ENCODE measurements at places on chromosomes 6 and 20.

DNA sequence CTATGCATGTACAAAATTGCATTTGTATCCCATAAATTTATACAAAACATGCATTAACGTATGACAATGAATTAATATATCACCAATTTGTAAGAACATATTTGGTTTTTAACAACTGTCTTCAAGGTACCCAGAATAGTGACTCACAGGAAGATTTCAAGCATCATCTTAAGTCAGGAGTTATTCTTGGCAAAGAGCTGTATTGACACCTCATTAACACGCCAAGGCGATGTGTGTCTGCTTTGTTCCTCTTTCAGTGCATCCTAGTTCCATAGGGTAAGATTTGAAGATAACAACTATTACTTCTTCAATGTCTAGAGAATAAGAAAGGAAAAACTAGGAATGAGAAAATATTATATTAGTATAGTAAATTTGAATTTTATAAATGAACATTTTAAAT is 35.8 kb upstream of the TPD52L1 start:
- DNase-seq = no peak

DNA sequence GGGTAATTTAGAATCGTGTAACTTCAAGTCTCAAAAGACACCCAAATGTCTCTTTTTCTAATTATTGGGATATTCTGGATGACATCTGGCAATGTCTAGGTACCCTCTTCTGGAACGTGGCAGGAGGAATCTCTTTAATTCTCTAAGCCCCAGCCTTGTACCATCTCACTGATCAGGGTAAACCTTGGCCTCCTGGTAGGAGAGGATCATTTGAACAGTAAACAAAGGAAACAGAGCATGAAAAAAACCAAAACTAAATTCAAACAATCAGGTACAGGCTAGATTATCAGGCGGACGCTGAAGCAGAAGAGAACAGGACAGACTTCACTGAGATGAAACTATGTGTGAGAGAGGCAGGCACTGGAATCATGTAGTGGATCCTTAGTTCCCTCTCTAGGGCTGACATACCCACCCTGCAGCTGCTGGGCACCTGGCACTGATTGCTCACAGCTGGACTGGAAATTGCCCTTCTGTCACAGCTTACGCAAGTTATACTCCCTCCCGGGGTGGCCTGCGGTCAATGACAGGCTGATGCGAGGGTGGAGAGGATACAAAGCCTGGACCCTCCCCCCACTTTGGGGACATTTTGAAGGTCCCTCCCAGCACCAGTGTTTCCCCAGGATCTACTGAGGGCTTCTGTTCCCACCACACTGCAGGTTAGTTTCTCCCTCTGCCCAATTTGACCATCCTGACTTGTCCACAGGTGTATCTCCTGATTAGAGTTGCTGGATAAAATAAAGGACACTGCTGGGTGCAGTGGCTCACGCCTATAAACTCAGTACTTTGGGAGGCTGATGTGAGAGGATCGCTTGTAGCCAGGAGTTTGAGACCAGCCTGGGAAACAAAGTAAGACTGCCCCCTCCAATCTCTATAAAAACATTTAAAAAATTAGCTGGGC is 20.6 kb upstream of the ZBTB24 start:
- no peak for DNase-seq

DNA sequence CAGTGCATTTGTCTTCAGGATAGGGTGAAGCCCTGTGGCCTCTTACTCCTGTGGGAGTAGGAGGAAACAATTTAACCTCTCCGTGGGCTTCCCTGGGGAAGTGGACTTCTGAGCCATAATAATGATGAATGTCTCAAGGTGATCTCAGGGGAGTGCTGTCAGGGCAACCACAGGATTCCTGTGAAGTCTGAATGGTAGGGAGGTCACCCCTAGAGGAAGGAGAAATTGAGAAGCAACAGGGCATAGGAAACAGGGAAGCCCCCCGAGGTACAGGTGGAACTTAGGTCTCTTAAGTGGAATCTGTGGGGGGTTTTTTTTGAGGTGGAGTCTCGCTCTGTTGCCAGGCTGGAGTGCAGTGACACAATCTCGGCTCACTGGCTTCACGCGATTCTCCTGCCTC is 26.9 kb downstream of the STK35 start:
- no peak for DNase-seq

- peak; percentile 77 for DNase-seq
These were observed 137.0 kb upstream of the TNFAIP3 start for GRCh38 chr6:137729866-137730629.

DNA sequence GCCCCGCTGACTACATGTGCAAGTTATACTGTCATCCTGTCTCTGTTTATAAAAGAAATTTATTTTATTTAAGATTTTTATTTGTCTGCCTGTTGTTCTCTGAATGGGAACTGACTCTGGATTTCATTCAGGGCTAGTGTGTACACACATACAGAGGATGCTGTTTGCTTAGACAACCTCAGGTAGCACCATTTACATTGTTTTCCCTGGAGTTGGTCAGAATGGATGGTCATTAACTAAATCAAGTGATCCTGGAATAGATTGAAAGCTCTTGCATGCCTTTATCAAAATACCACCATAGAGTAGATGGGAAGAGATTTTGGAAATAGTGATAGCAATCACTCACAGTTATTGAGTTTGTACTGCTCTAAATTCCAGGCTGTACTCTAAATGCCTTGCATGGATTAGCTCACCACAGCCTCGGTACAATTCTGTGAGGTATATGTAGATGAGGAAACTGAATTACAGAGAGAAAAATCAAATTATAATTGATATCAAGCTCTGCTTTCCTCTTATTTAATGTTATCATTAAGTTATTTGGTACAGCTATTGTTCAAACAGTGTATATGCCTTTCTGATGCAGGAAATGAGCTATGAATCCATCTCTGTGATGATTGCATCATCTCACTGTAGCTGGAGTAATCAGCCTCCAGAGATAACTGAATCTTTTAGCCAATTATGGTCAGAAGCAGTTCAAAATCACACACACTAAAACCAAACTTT is 51.9 kb downstream of the RNF217 start:
- DNase-seq = peak; percentile 90

Measured in fibroblast of skin of scalp (primary cell).